ENCODE measurements at places on chromosomes 3 and 15. TPM values are rescaled to one million over a fixed set of nuclear protein-coding genes. Genes with fewer than 3 reads are reported as not detected.
A peak's percentile ranks its signal among the peaks of the same experiment; 100 is the strongest.

GRCh38 chr3:133264920-133265319, 134.9 kb upstream of the BFSP2 start:
- no peak for DNase-seq

DNA sequence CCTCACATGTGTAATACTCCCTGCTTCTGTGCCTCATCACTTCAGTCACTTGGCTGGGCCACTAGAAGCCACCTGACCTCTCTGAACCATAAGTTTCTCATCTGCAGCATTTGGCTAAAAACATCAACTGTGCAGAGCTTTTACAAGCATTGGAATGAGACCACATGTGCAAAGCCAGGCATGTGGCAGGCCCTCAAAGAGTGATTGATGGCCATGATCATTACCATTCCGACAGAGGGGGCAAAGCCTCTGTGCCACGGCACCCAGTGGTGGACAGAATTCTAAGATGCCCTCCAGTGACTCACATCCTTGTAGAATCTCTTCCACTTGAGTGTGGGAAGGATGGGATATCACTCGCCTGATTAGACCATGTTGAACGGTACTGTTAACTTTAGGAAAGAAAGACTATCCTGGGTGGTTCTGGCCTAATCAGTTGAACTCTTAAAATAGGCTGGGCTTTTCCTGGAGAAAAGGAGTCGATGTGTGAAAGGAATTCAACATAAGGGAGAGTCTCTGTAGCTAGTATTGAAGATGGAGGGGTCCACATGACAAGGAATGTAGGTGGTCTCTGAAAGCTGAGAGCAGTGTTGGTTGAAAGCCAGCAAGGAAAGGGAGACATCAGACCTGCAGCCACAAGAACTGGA, 13.5 kb downstream of the CDCP1 start:
- no peak for DNase-seq

DNA sequence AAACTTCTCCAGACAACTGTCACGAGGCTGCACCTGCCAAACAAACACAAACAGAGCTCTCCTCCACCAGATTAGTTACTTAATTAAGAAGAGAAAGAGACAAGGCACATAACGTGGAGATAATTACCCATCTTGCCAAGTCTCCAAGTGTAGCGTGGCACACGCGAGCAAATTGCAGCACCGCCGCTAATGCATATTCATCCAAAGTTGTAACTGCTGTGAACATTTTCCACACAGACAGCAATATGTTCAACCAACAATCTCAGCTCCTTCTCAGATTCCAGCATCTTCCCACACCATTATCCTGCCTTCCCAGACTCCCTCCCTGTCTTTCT, 309.6 kb upstream of the TLE3 start:
- DNase-seq = no peak

- DNase-seq = no peak
These were observed 123.8 kb upstream of the PHLDB2 start for GRCh38 chr3:111735243-111735758.

- DNase-seq = no peak
These were observed 1.1 kb downstream of the NFKBIZ start for GRCh38 chr3:101850246-101851051.

DNA sequence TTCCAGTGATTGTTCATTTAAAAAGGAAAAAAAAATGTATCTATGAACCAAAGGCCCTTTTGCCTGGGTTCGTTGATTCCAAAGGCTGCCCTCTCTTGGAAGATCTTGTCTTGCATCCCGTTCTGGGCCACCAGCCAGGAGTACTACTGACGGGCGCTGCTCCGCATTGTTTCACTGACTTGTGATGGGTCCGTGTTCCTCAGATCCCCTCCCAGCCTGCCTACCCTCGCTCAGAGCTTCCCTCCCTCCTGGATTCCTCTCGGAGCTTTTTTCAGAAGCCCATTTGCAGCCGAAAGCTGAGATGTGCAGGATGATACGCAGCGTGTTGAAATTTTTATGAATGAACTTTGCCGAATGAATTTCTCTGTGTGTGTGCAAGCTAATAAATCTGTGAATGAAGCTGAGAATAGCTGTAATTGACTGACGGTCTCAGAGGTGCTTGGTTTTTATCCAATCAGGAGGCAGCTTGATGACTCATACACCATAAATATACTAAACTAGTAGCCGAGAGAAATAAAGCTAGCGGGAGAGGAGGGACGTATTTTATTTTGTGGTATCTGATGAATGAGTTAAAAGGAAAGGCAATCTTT, at the start of gene SHC4:
Gene SHC4 (minus strand): TSS at position 396 of the 590 bp plus-strand sequence. CDS start 904 bp downstream, outside the sequence.
- peak; percentile 65 for DNase-seq

DNA sequence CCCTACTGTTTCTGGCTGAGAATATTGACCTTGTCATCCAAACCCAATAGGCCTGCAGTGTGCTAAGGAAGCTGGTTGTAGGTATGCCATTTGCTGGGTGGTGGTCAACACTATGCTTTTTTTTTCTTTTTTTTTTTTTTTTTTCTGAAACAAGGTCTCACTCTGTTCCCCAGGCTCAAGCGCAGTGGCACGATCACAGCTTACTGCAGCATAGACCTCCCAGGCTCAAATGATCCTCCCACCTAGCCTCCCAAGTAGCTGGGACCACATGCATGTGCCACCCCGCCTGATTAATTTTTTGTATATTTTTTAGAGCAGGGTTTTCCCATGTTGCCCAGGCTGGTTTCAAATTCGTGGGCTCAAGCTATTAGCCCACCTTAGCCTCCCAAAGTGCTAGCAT, 35.7 kb upstream of the RHO start:
- no peak for DNase-seq

DNA sequence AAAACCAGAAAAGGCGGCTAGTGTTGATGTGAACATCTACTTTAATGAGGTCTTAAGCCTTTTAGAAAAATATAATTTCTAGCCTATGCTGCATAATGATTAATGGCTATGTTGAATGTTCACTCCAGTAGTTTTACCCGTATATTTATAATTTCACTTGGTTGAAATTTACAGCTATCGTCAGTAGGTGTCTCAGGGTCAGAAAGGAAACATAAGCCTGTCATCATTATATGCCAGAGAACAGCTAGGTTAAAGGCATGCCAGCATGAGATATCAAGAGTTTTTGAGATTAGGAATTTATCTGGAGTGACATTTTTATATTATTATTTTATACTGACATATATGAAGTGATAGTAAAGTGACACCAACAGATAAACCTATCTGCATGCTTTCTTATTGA, 904.1 kb downstream of the OTOL1 start:
- DNase-seq = no peak

DNA sequence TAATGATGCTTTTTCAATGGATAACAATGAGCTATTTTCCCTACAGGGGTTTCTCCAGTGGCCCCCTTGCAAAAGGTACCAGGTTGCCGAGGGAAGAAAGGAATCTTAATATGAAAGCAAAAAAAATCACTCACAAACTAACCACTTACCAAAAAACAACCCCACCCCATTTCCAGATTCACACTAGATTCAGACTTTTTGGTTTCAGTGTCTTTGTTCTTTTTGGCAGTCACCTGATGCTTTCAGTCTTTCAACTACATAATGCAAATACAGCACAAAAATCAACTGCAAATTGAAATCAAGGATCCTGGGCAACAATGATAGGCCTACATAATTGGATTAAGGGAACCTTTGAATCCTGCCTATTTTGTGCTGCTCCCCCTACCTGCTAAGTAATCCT, 71.1 kb upstream of the RAP2B start:
- DNase-seq = no peak

- DNase-seq = no peak
These were observed 160.6 kb downstream of the ECT2 start for GRCh38 chr3:172911142-172911541.

DNA sequence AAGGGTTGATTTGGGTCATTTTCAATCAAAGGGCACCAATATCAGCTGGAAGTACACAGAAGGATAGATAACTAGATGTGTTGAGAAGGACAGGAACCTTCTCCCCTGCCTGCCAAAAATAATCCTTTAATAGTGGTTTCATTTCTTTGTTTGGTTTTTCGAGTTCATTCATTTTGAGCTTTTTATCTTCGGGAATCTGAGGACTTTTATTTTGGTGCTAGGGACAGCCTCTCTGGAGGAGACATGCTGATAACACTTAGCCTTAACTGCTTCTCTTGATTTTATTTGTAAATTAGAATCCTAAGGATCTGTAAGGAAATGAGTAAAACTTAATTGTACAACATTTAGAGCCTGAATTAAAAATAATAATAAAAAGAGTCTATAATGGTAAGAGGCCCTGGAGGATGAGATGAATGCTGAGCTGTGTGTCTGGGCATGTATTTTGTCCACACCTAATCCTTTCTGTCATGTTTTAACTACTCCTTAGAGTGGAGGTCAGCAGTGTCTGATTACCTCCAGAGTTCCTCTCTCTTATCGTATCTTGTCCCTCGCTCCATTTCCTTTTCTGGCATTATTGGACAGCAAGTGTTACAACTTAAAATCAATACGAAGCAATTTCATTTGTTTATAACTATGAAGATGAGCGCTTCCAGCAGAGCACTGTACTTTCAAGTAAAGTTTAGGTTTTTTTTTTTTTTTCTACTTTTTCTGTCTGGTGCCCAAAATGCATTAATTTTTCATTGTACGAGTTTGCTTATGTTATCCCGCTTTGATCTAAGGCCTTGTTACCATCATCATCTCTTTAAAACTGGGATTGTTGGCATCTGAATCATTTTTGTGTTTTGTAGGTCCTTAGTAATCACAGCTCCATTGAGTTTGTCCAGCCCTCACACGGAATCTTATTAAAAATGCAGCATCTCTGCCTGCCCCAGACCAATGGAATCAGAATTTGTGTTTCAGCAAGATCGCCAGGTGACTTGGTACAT, 22.8 kb downstream of the PTPRG start:
- no peak for DNase-seq

DNA sequence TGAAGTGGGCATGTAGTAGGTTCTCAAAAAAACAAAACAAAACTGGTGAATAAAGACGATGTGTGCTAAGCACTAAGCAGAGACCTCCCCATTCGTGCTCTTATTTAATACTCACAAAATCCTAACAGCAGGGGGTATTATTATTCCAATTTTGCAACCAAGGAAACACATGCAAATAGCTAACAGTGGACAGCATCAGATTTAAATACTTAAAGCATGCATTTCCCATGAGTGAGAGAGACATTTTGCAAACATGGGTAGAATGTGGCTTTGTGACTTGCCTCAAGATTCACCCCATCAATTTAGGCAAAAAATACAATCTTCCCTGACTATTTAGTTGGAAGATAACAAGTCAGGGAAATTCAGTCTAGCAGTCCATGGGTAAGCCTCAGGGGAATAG, 946.2 kb upstream of the CFAP20DC start:
- no peak for DNase-seq

DNA sequence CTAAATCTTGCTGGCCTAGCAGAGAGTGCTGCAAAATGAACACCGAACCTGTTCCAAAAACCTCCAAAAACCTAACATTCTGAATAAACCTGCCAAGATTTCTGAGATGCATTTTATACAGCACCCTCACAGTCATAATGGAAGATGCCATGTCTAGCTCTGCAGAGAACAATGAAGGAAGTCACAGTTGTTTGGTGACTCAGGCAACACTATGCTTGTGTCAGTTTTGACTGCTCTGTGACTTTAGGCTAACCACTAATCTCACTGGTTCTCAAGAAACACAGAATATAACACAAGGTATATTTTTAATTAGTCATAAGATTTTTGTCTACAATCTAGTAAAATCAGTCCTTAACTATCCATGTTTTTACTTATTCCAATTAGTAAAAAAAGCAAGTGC, 606.6 kb downstream of the TBL1XR1 start:
- DNase-seq = no peak

DNA sequence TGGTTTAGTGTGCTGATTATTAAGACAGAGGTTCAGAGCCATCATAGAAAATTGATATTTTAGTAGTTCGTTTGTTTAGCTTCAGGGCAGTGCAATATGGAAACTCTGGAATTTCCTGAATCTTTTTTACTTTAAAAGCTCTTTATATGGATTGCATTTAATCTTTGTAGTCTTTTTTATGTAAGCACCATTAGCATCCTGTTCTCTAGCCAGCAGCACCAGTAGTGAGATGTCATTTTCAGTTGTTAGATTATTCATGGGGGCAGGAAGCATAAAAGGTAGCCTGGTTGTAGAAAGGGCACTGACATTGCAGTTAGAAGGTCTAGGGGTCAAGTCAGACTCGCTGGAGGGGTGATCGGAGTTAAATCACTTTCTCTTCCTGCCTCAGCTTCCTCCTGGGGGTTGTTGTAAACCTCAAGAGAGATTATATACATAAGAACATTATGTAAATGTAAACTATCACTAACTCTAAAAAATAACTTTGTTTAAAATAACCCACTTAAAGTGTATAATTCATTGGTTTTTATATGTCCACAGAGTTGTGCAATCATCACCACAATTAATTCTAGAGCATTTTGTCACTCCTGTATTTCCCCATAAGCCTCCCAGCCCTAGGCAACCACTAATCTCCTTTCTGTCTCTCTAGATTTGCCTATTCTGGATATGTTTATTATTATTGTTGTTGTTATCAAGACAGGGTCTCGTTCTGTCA, 31.4 kb upstream of the ITPKA start:
- no peak for DNase-seq

- no peak for DNase-seq
These were observed 123.6 kb downstream of the SLC25A26 start for GRCh38 chr3:66344391-66344811.

- DNase-seq = no peak
These were observed 17.1 kb upstream of the EPB42 start for GRCh38 chr15:43237842-43238470.

DNA sequence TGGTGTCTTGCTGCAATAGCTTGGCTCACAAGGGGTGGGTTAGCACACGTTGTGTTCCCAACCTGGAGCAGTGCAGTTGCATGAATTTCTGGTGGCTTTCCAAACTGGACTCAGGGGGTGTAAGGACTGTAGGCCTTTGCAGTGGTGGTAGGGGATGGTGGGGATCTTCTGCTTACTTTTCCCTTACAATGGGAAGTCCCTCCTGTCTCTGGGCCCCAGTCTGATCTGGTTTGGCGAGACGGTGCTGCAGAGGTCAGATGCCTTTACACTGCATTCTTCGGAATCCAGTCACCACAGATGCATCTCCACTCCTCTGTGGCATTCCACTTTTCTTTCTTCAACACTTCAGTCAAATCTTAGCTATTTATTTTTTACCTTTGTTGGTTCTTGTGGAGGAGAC, 132.1 kb downstream of the DOCK3 start:
- no peak for DNase-seq

DNA sequence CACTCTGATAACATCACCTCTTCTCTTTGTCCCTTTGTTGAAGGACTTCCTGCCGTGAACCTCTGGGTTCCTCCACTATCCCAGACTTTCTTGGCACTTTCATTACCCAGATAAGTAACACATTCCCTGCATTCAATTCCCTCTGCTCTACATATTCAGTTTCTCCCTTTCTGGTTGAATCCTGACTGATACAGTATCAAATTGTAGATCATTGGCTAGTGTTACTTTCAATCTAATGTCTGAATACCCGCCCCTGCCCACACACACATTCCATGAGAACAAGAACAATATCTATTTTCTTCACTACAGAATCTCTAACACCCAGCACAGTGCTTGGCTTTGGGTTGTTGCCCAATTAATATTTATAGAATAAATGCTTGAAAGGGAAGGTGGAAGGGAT, 163.5 kb downstream of the ABHD5 start:
- DNase-seq = no peak

ANKRD63 gene
- 0.28 TPM for total RNA-seq

LARP6 gene
- total RNA-seq = 59.4 TPM

GPR87 gene
- not detected for total RNA-seq

CCDC9B gene
- 2.4 TPM for total RNA-seq
